ENCODE measurements at places on chromosomes 3 and 15.

- DNase-seq: no peak
These were observed 218.2 kb upstream of the SGO1 start for GRCh38 chr3:20403986-20404740.

DNA sequence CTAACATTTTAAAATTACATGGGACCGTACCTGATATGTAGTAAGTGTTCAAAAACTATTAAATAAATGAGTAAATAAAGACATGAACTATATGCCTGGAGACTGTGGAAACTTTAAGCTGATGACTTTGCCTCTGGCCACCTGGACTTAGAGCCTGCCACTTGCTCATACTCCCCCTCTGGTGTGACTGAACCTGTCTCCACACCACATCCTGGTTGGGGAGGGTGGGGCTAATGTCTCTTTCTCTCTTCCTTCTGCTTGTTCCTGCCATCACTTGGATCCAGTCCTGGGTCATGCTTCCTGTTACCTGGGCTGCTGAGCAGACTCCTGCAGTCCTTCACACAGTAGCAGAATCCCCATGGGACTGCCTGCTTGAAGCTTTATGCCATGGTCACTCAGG, 8.2 kb upstream of the TMEM158 start:
- DNase-seq: no peak

GRCh38 chr3:176976586-176976985, 220.7 kb downstream of the TBL1XR1 start:
- no peak for DNase-seq

- DNase-seq: no peak
These were observed 100.8 kb upstream of the MME start for GRCh38 chr3:154979331-154979730.

- DNase-seq: no peak
These were observed 41.8 kb upstream of the ARPP21 start for GRCh38 chr3:35597490-35597889.

DNA sequence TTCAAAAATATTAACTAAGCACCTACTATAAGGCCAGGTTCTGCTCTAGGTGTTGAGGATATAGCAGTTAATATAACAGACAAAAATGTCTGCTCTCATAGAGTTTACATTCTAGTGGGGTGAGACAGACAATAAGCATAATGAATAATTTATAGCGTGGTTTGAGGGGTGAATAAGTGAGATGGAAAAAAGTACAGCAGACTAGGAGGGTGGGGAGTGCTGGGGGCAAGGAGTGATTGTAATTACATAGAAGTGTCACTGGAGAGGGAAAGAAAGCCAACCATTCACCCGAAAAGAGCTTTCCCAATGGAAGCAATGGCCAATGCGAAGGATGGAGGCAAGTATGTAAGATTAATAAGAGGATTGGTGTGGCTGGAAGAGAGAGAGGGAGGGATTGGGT, 552.9 kb upstream of the KCNMB2 start:
- DNase-seq: no peak

DNA sequence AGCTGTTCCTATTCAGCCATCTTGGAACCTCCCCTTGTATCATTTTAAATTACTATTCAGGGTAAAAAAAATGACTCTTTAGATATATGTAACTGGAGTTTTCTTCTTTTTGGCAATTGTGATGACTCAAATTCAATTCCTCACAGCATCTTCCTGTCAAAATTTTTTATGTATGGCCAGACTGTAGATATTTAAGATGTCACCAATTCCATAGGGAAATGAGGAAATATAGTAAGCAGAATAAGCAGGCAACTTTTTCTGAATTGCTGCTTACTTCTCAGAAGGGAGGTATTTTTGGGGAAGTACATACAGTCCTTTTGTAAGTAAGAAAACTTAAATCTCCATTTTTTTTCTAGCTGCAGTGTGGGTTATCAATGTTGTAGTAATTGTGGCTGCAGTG, 28.8 kb downstream of the EAF2 start:
- DNase-seq: no peak

- no peak for DNase-seq
These were observed 184.9 kb downstream of the SOX2 start for GRCh38 chr3:181896605-181897004.

DNA sequence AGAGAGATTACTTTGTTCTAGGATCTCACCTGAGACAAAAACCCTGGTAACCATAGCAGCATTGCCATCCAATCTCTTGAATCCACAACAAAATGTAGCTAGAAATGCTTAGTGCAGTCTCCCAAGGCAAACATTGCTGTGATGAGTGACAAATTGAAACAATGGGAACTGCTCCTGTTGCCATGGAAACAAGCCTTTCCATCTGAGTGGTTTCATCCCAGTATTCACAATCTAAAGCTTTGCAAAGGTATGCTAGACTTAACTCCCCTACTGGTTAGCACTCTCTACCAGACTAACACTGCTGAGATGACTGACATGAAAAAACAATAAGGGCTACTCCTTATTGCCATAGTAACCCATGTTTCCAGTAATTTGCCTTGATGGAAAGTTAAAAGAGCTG, 172.6 kb upstream of the CNTN3 start:
- DNase-seq: peak; percentile 10

GRCh38 chr3:113638910-113639309, 57.5 kb downstream of the USF3 start:
- DNase-seq: no peak

GRCh38 chr15:52556524-52557273, 12.1 kb downstream of the ARPP19 start:
- no peak for DNase-seq

DNA sequence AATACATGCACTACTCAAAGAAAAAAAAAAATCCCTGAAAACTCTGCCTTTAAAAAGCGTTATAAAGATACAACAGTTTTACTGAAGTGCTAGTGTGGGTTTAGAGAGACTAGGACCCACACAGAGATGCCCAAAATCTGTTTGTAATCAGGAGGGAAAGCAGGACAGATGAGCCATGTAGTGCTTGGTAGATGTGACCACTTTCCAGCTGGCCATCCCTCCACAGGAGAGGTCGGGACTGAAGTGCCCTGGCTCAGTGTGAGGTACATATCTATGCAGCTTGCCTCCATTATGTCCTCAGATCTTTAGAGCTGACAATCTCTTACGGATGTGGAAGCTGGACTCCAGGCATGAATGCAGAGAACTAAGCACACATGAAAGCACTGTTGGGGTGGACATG, 57.5 kb upstream of the NANOGP8 start:
- no peak for DNase-seq

GRCh38 chr15:65767264-65767595, 24.9 kb downstream of the DENND4A start:
- no peak for DNase-seq

DNA sequence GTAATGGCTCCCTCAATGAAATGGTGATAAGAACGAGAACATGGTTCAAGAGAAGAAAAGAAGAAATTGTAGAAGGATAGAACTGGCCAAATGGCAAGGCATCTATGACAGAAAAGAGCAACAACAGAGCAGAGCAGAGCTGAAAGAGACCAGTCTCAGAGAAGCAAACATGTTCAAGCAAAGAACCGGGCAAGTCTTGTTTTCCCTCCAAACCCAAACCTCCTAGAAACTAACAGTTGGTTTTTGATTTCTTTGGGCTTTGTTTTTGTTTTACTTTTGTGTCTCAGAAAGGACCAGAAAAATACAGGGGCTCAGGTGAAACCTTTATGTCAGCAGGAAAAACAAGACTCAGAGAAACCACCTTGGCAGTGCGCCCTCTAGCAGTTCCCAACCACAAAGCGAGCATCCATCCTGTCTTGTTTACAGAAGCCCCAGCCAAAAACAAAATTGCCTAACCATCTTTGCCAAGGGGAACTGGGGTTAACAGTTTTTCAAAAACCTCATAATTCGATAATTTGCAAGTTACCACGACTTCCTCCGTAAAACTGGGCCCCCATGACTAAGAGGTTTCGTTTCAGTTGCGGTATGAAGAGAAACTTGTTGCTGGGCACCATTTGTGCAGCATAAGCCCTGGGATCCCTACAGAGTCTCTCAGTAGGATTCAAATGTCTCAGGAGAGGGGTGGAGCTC, 159.2 kb upstream of the SLC24A5 start:
- no peak for DNase-seq

DNA sequence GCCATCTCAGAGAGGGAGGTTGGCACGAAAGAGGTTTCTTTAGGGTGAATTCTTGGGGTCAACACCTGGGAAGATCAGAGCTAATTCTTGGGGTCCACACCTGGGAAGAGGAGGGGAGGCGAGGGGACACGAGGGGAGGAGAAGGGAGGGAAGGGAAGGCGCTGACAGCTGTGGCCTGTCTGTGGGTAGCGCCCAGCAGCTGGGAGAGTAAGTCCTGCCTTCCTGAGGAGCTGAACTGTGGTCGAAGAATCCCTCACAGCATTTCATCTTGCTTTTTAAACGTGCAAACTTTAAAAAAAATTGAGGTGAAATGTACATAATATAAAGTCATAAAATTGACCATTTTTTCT, 63.2 kb upstream of the CGNL1 start:
- no peak for DNase-seq

DNA sequence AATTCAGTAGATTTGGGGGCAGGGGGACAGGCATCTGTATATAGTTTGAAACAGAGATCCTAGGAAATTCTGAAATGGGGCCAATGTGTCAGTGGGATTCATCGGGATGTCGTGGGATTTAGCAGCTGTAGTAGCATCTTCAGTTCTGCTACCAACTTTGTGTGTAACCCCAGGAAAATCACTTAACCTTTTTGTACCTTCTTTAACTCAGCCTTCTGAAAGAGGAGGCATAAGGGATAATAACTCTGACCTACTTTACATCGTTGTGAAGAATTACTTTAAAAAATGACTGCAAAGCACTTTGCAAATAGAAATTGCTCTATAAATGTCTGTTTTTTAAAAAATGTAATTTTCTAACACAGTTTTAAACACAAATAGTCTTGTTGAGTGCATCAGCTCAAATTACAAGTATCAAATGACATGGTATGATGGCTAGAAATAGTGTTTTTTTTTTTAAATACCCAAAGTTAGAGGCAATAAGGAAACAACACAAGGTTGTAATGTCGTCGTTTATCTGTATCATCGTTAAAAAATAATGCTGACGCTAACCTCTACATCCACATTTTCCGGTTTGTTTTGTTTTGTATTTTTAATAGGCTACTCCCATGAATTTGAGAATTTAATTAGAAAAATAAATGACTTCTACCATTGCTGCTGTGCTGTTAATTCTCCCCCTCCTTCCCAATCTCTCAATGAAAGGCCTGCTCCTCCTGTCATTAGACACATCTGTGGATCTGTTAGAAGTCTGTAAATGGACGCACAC, 338.5 kb downstream of the PTPRG start:
- no peak for DNase-seq

GRCh38 chr15:99916668-99917223, 183.5 kb upstream of the LYSMD4 start:
- DNase-seq: no peak

GRCh38 chr3:11612515-11613188, 31.1 kb downstream of the VGLL4 start:
- DNase-seq: no peak

- no peak for DNase-seq
These were observed 49.4 kb downstream of the NKIRAS1 start for GRCh38 chr3:23867400-23867799.

DNA sequence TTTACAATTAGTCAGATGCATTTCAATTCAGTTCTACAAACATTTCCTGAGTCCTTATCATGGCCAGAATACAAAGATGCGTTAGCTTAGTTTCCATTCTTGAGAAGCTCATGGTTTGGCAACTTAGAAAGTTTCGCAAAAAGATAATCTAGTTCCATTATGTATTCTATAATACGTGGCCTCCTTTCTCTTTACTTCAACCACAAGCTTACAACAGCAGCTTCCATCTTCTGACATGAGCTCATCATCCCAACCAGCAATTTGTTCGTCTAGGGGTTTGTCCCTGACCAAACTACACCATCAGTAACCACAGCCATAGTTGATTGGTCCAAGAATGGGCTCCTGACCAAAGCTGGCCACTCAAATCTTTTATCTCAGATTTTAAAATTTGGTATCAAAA, 267.6 kb upstream of the TBC1D5 start:
- DNase-seq: no peak

GRCh38 chr3:46928282-46928681, 48.3 kb downstream of the CCDC12 start:
- DNase-seq: no peak

DNA sequence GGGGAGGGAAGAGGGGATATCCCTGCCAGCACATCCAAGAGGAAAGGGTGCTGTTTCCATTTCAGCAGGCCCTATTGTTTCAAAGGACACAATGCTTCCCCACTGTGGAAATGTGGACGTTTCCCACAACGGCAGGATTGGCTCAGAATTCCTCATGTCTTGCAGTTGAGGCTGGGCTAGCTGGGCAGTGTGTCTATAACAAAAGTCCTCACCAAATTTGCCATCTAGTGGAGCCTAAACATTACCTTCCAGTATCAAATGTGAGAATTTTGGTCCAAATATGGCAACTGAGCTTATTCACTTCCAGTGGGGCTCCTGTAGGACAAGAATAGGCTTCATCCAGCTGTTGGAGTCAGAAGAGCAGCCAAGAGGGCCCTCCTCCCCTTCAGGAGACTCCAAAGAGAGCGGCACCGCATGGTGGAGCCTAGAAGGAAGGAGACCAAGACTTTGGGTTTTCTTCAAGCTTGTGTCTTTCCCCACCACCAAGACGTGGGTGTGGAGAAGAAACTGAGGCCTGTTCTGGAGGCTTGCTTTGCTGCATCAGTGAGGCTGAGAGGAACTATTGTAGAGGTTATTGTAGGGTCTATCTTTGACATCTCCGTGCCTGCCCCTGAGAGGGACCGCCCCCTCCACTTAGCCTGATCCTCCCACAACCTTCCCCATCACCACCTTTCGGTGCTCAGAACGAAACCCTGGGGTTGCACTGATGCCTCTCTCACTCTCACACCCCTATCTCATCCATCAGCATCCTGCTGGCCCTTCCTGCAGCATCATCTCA, 45.3 kb upstream of the SLCO2A1 start:
- no peak for DNase-seq

GRCh38 chr15:65083262-65083701, 6.7 kb downstream of the KBTBD13 start:
- peak; percentile 77 for DNase-seq

DNA sequence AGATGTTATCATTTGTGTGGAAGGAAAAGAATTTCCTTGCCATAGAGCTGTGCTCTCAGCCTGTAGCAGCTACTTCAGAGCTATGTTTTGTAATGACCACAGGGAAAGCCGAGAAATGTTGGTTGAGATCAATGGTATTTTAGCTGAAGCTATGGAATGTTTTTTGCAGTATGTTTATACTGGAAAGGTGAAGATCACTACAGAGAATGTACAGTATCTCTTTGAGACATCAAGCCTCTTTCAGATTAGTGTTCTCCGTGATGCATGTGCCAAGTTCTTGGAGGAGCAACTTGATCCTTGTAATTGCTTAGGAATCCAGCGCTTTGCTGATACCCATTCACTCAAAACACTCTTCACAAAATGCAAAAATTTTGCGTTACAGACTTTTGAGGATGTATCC, 15.1 kb downstream of the KLHL24 start:
- DNase-seq: no peak

GRCh38 chr3:140863580-140864009, 78.0 kb upstream of the SLC25A36 start:
- DNase-seq: peak; percentile 42

- DNase-seq: no peak
These were observed 60.6 kb upstream of the TCF12 start for GRCh38 chr15:56857828-56858227.

Data from H7 (cell line).